ENCODE measurements at places on chromosomes 13 and 19.

- peak; percentile 81 for DNase-seq
Observed at GRCh38 chr19:56538254-56538760, 441 bp upstream of the ZFP28 start.

- no peak for DNase-seq
Observed at GRCh38 chr19:17526922-17527321, 15.5 kb downstream of the PGLS start.

- DNase-seq: no peak
Observed at GRCh38 chr13:46088821-46089562, 15.8 kb downstream of the CPB2 start.

GRCh38 chr13:24282256-24282655 lies 27.1 kb upstream of the C1QTNF9 start:
- no peak for DNase-seq

DNA sequence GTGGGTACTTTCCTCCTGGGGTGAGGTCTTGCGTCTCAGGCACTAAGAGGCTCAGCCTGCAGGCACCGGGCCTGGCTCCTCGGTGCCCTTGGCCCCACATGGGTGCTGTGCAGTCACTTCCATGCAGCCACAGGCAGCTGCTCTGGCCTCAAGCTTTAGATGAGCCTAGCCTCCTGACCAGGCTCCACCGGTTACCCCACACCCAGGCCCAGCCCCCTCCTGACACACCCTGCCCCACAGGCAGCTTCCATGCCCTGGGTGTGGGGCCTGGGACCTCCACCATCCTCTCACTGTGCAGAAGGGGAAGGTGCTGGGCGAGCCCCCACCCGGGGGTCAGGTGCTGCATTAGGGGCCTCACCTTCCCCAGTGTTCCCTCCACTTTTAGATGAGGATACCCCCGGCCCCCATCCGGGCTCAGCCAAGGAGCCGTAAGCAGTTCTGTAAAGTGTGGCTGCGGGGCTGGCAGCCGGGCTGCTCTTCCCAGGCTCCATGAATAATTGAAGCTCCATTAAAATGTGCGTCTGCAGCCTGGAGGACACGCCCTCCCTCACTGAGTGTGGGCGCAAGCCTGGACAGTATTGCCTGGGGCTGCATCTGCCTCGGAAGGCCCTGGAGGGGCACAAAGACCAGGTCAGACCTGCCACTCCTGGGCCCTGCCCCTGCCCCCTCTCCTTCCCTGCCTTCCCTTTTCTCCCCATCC lies 72.5 kb upstream of the KCTD15 start:
- no peak for DNase-seq

- no peak for DNase-seq
Observed at GRCh38 chr13:104314926-104315535, 1248.8 kb upstream of the SLC10A2 start.

- DNase-seq: no peak
Observed at GRCh38 chr13:52980695-52981094, 47.9 kb upstream of the OLFM4 start.

GRCh38 chr13:56932104-56932503 lies 208.6 kb upstream of the PRR20A start:
- DNase-seq: no peak

GRCh38 chr19:56306016-56306415 lies 8.6 kb downstream of the ZSCAN5A start:
- DNase-seq: no peak

DNA sequence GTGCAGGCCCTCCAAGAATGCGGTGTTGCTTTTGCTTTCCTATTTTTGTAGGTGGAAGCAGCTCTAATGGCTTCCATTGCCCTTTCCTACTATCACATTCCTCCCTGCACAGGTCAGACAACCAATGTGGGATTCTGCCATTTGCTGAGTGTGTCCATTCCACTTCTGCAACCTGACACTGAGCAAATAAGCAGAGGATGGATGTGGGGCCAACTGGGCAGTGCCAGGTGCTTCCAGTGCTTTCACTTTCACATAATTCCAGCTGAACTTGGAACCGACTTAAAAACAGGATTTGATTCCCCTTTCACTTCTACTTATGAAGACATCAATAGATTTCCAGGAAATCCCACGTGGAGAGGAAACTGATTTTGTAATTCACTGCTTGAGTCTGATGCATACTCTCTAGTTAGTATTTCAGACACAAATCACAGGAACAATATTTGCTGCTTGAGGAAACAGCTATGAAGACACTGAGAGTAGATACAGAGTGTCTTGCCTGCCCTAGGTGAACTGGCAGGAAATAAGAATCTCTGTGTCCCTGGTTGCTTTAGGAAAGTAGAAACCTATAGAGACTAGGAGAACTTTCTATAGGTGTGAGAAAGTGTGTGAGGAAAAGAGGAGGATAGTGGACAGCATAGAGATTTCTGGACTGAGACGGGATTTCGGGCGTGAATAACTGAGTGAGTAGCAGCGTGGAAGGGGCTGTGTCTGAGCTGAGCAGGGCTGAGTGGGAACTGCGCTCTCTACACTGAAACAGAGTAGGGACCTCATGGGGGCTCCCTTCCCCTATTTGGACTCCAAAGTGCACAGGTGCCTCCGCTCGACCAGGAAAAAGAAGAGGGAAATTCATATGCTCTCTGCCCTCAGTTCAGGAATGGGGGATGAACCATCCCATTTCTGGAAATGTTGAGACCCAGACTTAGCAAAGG lies 22.5 kb downstream of the LGALS16 start:
- no peak for DNase-seq

GRCh38 chr13:49667773-49668172 lies 23.5 kb downstream of the EBPL start:
- DNase-seq: no peak

GRCh38 chr19:17743874-17744580 lies 7.2 kb upstream of the FCHO1 start:
- DNase-seq: no peak

DNA sequence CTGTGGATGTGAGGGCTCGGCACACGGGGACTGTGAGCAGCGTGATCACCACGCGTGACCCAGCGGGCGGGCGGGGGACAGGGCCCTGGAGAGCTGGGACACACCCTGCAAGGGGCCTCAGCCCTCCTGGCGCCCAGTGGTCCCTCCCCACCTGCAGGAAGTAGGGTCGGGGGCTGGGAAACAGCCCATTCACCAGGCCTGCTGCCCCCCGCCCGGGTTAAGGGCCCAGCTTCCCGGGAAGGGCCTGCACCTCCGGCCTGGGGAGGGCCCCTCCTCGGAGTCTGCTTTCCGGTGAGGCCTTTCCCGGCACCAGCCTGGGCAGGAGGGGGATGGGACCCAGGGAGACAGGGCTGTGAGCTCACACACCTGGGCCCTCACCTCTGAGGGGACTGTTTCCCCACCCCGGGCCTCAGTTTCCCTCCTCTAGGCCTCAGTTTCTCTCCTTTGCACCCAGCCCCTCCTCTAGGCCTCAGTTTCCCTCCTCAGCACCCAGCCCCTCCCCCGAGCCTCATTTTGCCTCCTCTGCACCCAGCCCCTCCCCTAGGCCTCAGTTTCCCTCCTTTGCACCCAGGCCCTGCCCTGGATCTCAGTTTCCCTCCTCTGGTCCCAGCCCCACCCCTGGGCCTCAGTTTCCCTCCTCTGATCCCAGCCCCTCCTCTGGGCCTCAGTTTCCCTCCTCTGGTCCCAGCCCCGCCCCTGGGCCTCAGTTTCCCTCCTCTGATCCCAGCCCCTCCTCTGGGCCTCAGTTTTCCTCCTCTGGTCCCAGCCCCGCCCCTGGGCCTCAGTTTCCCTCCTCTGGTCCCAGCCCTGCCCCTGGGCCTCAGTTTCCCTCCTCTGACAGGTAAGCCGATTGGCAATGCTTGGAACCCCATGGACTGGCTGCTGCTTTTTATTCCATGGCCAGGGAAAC lies 1.9 kb upstream of the MADCAM1 start:
- DNase-seq: no peak

DNA sequence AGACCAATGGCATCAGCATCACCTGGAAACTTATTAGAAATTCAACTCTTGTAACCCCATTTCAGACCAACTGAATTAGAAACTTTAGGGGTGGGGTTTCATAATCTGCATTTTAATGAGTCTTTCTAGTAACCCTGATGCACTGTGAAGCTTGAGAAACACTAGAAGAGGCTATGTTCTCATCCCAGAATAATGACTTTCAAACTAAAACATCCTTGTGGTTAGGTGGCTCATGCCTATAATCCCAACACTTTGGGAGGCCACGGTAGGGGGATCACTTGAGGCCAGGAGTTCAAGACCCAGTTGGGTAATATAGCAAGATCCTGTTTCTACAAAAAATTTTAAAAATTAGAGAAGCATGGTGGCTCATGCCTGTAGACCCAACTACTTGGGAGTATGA lies 402.4 kb downstream of the DLEU7 start:
- no peak for DNase-seq

DNA sequence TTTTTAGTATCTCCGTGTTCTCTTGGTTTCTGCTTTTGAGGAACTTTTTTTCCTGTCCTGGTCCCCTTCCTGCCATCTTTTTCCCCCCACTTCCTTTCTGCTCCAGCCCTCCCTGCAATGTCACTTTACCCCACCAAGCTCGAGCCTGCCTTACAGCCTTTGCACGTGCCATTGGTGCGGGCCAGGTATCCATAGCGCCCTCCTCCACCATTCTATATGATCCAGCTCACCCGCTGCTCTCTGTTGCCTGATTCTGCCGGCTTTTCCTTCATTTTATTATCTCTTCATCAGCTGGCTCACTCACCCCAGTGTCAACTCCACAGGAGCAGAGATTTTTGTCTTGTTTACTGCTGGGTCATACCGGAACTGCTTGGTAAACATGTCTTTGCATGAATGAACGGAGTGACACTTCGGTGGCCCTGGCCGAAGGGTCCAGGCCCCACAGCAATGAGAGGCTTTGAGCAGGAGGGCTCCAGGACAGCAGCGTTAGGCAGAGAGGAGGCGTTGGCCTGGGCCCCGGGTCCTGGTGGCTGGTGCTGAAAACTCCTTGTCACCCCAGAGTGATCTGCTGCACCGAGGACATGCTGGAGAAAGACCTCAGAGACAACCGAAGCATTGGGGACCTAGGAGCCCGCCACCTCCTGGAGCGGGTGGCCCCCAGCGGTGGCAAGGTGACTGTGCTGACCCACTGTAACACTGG lies 1.2 kb downstream of the MRI1 start:
- no peak for DNase-seq

DNA sequence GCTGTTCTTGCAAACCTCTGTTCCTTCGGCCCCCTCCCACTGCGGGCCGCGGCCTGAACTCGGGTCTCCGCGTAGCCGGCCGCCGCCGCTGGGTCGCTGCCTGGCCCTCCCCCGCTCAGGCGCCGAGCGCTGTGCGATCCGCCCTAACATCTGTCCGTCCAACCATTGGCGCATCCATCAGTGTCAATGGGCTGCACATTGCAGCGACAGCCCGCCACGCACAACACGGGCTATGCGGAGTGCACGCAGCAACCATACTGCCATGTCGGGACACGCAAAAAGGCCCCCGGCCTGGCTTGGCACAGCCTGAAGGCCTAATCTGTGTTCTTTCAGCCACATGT lies 2.6 kb upstream of the TSHZ3 start:
- DNase-seq: no peak

- no peak for DNase-seq
Observed at GRCh38 chr13:83219832-83220231, 662.4 kb downstream of the SLITRK1 start.

DNA sequence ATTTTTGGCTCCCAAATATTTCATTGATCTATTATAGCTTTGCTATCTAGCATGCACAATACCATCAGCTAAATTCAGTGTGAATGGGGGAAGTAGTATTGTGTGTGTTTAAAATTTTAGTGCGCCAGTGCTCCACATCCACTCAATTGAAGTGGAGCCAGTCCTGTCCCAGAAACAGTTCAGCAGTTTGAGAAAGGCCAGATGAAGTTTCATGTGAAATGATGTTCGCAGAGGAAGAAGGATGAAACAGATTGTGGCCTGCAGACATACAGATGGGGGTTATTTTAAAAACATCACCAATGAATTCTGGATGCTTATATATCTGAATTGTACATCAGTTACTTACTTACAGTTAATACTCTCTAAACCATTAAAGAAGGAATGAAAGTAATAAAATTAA lies 129.4 kb downstream of the SPRY2 start:
- no peak for DNase-seq

DNA sequence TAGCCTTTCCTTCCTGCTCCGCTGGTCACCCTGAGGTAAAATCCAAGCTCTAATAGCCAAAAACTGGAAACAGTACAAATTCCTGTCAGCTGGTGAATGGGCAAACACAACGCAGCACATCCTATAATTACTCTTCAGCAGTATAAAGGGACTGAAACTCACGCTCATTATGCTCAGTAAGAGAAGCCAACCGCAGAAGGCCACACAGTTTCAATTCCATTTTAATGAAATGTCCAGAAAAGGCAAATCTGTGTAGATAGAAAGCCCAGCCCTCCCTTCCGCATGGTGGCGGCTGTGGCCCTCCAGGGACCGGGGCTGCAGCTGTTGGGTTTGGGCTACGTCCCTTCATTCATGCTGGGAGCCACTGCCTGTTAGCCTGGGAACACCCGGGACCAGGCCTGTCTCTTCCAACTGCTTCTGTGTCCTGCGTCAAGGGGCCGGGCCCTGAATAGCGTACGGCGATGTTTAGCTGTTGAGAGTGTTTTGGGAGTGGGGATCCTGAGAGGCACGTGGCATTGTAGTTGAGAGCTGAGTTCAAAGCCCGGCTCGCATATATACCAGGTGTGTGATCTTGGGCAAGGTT lies 23.5 kb downstream of the NKPD1 start:
- no peak for DNase-seq

DNA sequence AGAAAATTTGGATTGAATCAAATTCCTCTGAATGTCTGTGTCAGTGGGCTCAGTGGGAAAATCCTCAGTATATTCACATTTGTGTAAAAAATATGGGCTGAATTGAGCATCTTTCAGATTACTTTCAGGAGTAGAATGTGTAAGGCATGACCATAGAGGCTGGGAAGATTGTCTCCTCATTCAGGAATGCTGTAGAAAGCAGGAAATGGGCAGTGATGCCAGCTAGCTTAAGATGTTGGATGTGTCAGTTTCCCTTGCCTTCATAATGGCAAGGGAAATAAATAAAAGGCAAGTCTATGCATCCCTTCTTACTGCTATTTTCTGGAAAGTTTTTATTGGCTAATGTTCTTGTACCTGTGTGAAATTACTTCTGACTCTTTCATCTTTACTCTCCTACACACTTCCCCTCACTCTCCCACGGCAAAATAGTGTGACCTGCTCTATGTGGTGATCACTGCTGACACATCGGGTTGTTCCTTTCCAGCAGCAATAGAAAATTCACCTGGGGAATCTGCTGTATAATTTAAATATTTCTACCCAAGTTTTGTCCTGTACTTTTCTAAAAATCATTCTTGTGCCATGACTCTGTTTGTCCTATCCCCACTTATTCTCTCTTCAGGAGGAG lies 103.2 kb downstream of the LMO7 start:
- no peak for DNase-seq

- DNase-seq: no peak
Observed at GRCh38 chr13:33199289-33199850, 86.2 kb downstream of the STARD13 start.

- DNase-seq: no peak
Observed at GRCh38 chr13:46170687-46171086, 11.3 kb downstream of the LCP1 start.

- no peak for DNase-seq
Observed at GRCh38 chr13:20993661-20994440, 67.5 kb downstream of the LATS2 start.

DNA sequence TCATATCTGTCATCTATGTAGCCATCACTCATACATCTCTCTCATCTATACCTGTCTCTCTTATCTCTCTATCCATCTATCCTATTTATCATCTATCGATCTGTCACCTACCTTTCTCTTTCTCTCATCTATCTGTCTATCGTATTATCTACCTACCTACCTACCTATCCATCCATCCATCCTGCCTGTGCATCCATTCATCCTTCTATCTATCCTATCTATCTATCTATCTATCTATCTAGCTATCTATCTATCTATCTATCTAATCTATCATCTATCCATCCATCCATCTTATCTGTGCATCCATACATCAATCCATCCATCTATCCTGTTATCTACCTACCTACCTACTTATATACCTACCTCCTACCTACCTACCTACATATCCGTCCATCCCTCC lies 44.6 kb upstream of the CYP4F8 start:
- no peak for DNase-seq
